Cortex of kidney (tissue), 1 donor: ENCODE measurements at places on chromosomes 6 and 20.

- DNase-seq = no peak
Observed at GRCh38 chr20:47035026-47035590, 140.5 kb downstream of the EYA2 start.

DNA sequence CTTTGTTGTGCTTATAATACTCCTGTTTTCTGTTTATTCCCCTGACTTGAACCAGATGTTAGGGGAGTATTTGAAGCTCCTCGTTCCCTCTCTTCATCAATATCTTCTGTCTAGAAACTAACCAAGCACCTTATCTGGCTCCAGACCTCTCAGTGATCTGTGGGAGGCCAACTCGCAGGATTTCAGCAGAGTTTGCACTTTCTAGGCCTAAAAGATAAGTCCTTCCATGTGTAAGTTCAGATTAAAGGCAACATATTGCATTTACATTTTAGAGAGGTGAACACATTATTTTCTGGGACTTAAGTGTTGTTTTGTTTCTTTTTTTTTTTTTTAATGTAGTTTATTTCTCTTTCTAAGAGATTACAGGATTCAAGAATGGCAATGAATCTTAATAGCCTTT is 139.4 kb upstream of the AKAP12 start:
- DNase-seq = no peak

DNA sequence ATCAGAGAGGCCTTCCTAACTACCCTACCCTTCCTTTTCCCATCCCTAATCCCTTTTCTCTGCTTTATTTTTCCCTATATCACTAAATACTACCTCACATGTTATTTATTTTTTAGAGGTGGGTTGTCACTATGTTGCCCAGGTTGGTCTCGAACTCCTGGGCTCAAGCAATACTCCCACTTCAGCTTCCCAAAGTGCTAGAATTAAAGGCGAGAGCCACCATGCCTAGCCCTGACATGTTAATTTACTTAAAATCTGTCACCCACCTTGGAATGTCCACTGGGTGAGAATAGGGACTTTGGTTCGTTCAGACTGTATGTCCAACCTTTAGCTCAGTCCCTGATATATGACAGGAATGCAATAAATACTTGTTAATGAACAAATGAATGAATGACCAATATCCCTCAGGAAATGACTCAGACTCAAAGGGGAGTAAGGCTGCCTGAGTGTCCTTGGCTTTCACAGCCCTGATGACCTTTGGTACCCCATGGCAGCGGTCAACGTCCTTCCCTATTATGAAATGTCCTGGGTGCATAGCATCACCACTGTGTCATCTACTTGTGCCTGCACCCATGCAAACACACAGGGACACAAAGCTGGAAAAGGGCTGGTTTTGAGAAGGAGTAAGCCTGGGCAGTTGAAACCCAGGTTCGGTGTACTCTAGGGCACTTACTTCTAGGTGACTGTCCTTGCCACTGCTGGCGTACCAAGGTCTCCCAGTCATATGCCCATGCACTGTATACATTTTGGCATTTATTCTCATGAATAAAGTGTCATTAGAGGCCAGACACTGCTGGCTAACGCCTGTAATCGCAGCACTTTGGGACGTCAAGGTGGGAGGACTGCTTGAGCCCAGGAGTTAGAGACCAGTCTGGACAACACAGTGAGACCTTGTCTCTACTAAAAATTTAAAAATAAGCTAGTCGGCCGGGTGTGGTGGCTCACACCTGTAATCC is 26.5 kb downstream of the BCL2L1 start:
- no peak for DNase-seq

- DNase-seq = no peak
Observed at GRCh38 chr6:98717322-98717877, 117.0 kb upstream of the POU3F2 start.

GRCh38 chr6:118578617-118579016 is 30.5 kb downstream of the PLN start:
- DNase-seq = no peak
